ENCODE measurements at places on chromosomes 6 and 20. TPM values are rescaled to one million over a fixed set of nuclear protein-coding genes. Genes with fewer than 3 reads are reported as not detected.
A peak's percentile ranks its signal among the peaks of the same experiment; 100 is the strongest.

- DNase-seq: no peak
Measured at GRCh38 chr6:25756382-25757363, 2.1 kb downstream of the SLC17A4 start.

DNA sequence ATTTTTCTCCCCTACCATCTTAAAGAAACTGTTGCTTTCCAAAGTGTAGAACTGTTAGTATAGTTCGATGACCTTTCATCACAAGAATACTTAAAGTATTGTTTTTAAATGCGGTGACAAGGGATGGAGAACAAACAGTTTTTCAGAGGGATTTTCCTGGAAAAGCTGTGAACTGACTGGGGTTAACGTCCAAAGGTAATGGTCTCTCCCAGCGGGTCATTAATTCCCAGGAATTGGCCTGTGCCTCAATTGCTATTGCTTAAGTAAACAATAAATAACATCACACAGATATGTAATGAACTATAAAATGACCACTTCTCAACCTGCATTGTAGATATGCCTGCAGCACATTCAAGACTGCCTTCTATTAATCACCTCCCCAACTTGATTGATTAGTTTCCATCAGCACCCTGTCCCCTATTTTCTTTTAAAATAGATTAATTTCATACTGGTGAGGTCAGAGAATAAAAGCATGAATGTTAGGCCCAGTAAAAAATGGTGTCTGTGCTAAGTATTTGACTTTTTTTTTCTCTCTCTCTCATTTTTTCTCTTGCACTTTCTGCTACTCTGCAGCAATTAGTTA lies 268.2 kb downstream of the SAMD5 start:
- no peak for DNase-seq

GRCh38 chr6:140036196-140036595 lies 661.7 kb upstream of the CITED2 start:
- no peak for DNase-seq

AGER gene
- 1.4 TPM for polyA plus RNA-seq

DNA sequence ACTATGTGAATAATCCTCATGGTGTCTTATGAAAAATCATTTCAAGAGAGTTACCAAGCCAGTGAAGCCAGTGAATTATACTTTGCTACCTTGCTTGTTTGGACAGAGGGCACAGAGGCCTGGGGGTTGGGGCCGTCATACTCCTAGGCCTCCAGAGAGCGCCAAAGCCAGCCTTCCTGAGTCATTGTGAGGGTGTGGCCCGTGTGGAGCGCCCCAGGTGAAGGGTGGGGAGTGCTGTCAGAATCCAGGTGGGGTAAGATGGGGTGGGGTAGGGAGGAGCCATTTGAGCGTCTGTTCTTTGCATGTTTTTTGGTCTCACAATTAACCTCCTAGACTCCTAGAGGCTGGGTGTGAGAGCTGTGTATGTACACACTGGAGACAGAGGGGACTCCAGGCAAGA lies 71.1 kb downstream of the PERP start:
- no peak for DNase-seq

DNA sequence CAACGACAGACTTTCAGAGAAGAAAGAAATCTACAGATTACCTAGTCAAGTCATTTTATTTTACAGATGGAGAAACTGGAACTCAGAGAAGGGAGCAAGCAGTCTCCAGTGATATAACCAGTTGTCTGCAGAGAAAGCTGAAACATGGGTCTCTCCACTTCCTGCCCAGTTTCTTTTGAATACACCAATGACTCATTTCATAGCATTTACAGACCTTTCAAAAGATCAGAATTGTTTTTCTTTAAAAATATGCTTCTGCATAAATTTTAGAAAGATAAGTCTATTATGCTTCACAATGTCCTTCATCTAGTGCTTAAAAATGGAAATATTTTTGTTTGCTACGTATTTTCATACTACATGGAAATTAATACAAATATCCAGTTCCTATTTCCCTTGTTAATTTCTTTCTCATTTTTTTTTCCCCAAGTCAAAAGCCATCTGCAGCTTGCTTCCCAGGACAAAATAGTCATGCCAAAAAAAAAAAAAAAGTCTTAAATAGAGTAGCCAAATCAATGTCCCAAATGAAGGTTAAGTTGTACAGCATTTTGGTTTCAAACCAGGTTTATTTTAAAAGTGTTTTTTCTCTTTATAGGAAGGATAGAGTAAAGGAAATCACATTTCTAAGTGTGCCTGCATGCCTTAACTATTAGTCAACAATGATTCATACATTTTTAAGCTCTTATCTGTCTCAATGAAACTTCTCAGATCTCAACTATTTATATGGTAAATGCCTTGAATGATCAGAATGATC lies 36.9 kb downstream of the ARHGAP18 start:
- DNase-seq: peak; percentile 45

DNA sequence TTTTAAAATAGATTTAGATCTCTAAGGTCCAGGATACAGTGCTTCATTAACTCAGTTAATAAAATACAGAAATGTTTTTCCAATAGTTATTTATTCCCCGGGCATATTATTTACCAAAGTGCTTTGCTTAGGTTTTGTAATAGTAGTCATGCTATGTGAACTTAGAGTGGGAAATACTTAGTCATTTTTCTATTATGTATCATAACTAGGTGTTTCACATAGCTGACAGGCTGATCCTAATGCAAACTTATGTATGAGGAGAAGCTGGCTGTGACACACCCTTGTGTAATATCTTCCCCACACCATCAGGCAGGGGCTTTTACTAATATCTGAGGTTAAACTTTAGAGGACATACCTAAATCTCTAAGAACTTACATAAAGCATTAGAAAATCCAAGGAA lies 277.7 kb upstream of the RIMS1 start:
- DNase-seq: no peak

DNA sequence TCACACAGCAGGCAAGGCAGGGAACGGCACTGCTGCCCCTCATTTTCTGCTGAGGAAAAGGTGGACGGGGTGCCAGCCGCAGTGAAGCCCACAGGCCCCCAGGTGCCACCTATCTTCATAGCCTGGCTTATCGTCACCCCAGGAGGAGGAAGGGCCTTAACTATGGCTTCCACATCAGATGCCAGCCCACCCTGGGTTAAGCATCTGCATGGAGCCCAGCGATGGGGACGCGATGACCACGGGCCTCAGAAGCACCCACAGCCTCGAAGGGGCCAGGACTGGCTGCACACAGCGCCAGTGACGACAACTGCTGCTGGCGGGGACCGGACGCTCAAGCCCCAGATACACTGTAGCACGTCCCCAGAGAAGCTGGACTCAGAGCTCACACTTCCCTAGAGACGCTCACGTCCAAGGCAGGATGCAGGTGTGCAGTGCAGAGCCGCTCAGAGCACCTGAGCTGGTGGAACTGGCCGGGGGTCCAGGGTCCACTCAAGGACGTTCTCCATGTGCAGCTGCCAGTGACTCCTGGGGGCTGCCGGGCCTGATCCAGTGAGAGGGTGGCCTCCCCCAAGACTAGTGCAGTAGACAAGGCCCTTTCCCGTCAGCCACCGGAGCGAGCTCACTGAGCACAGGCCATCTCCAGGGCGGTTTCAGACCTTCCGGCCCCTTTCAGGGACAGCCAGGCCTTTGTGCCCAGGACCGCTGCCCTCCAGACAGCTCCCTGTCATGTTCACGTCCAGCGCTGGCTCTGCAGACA lies 83.0 kb downstream of the YTHDF1 start:
- DNase-seq: no peak
